ENCODE measurements at places on chromosomes 13 and 19.
A peak's percentile ranks its signal among the peaks of the same experiment; 100 is the strongest.

DNA sequence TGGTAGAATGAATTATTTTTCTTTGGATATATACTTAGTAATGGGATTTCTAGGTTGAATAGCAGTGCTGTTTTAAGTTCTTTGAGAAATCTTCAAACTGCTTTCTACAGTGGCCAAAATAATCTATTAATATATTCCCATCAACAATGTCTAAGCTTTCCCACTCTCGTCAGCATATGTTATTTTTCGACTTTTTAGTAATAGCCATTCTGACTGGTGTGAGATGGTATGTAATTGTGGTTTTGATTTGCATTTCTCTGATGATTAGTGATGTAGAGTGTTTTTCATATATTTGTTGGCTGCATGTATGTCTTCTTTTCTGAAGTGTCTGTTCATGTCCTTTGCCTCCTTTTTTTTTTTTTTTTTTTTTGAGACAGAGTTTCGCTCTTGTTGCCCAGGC, 90.2 kb upstream of the CSNK1A1L start:
- no peak for DNase-seq

DNA sequence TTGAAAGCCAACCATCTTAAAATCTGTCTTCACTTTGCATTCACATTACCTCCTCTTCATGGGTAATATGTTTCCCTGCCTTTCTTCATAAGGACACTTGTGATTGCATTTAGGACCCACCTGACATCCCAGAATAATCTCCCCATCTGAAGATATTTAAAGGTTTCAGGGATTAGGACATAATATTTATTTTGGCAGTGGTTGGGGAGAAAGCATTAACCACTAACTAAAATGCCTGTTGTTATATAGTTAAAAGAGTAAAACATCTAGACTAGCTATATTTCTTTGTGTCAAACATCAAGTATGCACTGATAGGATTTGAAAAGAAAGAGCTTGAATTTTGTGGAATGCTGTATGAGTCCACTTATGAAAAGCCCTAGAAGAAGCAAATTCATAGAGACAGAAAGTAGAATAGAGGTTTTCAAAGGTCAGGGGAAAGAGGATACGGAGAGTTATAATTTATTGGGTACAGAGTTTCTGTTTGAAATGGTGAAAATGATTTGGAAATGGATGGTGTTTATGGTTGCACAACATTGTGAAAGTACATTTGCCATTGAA, 457.7 kb upstream of the SPRY2 start:
- no peak for DNase-seq

DNA sequence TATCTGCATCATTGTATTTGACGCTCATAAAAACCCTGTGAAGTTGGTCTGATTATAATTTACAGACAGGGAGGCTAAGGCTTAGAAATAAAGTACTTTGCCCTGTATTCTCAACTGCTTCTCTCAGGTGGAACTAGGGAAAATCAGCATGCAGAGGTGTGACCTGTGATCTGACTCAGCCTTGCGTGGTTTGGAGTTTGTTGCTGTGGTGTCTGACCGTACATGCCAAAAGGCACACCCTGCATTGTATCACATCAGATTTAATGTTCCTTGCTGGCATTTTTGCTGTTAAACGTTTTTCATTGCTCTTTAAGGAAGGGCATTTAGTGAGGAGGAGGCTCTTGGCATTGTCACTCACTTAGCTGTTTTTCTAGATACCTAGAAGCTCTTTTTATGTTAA, 58.8 kb upstream of the C1QTNF9B start:
- DNase-seq, result no peak

DNA sequence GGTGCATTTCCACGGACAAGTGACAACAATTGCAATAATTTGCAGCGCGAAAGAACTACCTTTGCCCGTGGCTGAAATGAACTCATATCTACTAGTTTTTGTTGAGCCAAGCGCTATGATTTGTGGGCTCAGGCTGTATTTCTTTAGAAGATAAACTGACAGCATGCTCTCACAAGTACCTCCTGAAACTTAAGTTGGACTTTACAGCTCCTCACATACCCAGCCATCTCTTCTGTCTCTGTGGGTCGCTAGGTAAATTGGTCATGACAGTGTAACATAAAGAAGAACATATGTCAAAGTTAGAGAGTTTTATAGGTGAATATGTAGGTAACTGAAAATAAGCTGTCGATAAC, 839 bp downstream of the COG6 start:
- no peak for DNase-seq

- no peak for DNase-seq
These were observed 229.6 kb upstream of the HTR2A start for GRCh38 chr13:47126432-47126831.

DNA sequence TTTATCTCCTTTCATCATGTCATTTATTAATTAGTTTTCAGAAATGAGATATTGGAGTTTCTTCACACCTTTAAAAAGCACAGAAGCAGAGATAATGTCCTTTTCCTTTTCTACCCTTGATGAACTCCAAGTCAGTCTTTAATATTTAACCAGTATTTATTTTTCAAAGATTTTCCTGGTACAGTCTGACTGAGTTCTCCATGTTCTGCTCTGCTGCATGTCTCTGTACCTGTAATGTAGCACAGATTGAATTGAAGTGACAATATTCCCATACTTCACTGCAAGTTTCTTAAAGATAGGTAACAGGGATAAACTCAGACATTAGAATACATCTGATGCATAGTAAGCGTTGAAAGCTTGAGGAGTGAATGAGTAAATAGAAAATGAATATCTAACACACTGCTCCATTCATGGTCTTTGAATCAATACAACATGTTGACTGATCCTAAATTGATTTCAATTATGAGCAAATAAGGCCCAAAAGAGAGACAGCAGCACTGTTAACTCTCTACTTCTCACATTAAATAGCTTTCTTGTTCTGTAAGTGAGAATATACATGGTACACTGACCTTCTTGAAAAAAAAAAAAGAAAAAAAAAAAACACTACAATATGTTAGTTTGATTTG, 1323.6 kb upstream of the PRR20A start:
- DNase-seq, result no peak

DNA sequence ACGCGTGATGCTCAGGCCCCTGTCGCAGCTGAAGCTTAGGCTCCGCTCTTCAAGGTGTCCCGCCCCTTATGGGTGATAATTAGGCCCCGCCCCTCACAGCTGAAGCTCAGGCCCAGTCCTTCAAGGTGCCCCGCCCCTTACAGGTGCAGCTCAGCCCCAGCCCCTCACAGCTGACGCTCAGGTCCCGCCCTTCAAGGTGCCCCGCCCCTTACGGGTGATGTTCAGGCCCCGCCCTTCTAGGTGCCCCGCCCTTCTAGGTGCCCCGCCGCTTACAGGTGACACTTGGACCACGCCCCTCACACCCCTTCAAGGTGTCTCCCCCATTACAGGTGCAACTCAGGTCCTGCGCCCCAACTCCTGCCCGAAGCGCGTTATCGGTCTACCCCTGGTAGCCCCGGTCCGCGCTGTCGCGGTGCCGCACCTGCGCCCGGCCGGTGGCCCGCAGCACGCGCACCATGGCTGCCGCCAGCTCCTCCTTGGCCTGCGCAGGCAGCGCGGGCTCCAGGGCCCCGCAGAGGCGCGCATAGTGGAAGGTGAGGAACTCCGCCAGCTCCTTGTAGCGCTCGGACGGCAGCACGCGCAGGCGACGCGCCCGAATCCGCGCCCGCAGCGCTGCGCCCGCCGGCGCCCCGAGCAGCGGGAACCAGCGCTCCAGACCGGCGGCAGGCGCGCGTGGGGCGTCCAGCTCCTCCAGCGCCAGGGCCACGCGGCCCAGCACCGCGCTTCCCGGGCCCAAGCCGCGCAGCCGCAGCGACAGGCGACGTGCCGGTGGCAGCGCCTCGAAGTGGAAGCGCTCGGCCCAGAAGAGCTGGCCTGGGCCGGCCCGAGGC, 7.3 kb downstream of the RASAL3 start:
- DNase-seq, result no peak

DNA sequence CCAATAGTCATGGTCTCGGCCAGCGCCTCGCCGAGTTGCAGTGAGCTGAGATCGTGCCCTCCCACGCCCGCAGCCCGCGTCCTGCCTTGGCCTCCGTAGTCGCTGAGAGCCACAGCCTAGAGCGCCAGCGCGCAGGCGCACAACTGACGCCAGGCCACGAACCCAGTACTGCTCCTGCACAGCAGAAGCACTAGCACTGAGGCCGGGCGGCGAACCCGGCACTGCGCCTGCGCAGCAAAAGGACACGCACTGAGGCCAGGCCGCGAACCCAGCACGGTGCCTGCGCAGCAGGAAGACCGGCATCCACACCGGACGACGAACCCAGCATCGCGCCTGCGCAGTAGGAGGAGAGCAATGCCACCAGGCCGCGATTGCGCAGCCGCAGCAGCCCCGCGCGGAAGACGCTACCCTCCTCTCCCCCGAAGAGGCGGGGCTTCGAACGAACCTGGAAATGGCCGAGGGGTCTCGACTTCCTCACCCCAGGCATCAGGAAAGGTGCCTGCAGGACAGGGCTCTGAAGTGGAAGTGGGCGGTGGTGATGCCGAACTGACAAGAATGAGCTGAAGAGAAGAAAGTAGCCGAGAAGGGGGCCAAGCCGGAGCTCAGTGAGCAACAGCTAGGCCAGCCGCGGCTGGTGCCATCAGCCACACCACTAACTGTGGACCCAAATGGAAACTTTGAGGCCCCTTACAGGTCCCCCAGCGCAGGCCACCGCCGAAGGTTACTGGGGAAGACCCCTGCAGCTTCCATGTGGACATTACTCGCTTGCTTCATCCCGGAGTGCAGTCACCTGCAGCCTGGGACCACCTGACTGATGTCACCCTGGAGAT, 7.5 kb downstream of the F10 start:
- no peak for DNase-seq

- DNase-seq, result no peak
These were observed 800.2 kb upstream of the MIR17HG start for GRCh38 chr13:90547272-90547790.

DNA sequence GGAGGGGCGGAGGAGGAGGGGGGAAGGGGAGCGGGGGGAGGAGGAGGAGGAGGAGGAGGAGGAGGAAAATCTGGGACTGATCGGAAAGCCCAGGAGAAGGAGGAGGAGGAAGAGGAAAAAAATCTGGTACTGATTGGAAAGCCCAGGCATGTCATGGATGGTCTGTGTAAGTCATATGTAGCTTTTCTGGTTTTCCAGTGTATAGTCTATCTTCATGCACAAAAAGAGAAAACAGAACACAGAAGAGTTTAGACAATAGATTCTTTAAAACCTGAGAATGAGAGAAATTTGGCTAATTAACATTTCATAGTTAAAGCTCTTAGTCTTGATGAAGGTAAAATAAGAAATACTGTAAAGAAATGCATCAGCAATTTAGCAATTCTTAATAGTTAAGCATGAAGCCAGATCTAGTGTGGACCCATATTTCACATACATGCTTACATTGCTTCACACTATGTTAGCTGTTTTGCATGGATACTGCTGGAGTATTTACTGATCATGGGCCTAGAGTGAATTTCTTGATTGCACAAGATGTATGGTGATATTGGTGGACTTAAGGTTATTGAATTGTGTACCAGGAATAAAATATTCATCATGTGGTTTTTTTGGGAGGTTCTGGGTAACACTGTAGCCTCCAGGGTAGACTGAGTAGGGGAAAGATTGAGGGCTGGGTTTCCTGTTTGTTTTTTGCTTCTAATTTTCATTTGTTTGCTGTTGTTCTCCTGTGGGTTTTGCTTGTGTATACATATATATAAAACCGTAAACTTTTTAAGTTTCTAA, 41.4 kb downstream of the SUCLA2 start:
- no peak for DNase-seq

GRCh38 chr19:10143681-10144080, 24.0 kb upstream of the EIF3G start:
- no peak for DNase-seq

- DNase-seq, result peak; percentile 4
These were observed 21.4 kb downstream of the LCP1 start for GRCh38 chr13:46160471-46161066.

GRCh38 chr19:17401628-17402027, 3.8 kb downstream of the BST2 start:
- no peak for DNase-seq

DNA sequence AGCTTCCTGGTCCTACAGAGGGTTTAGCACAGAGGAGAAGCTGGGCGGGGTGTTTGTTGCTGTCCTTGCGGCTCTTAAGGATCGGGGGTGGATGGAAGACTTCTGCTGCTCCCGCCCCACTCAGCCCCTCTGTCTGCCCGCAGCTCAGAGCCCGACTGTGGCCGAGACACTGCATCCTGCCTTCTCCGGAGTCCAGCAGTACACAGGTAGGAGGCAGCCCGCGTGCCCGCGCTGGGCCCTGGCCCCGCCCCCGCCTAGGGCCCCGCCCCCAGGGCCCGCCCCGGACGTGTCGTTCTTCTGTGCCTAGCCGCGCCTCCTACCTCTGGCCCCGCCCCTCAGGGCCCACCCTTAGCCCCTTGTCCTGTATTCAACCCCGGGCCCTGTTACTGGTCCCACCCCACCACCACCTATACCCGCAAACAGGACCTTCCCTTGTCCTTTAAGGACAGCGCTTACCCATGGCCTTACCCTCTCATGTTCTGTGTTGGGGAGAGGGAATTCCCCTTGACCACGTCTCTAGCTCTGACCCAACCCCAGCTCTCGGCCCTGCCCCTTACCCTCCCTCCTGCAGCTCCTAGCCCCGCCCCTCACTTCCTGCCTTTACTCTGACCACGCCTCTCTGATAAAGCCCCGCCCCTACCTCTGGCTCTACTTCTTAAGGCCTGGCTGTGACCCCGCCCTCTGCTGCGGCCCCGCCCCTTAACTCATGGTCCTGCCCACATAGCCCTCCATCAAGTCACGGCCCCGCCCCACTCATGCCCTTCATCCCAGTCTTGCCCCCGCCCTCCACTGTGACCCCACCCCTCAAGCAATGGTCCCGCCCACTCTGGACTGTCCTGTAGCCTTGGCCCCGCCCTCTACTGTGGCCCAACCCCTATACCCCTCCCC, 60.5 kb downstream of the CELF5 start:
- DNase-seq, result no peak

- DNase-seq, result peak; percentile 21
These were observed 1.8 kb downstream of the HMGB1 start for GRCh38 chr13:30463787-30464495.

DNA sequence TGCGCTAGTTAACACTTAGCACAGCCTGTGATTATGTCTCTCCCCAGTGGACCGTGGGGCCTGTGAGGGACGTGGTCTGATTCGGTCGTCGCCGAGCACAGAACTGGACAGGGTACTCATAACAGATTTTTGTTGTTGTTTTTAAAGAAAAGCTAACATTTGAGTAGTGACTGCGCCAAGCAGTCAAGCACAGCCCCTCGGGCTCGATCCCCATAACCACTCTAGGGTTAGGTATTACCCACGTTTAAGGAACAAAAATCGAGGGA, 805 bp upstream of the PTOV1 start:
- DNase-seq, result no peak

- DNase-seq, result no peak
These were observed 3.2 kb downstream of the NCLN start for GRCh38 chr19:3188627-3189596.

Measured in amniotic stem cell (primary cell).